ENCODE measurements at places on chromosomes 4 and X.

DNA sequence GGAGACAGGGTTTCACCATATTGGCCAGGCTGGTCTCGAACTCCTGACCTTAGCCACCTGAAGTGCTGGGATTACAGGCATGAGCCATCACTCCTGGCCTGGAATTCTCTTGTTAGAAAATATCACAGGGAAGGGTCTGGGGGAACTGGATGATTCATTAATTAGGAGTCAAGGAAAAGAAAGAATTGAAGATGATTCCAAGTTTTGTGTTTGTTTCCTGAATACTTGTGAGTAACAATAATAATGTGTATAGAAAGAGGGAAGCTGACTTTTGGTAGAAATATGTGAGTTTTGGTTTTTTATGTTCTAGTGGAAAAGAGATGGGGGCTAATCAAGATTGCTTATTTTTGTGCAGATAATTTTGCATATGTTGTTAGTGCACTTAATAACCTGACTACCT lies 77.3 kb upstream of the CLNK start:
- no peak for DNase-seq

DNA sequence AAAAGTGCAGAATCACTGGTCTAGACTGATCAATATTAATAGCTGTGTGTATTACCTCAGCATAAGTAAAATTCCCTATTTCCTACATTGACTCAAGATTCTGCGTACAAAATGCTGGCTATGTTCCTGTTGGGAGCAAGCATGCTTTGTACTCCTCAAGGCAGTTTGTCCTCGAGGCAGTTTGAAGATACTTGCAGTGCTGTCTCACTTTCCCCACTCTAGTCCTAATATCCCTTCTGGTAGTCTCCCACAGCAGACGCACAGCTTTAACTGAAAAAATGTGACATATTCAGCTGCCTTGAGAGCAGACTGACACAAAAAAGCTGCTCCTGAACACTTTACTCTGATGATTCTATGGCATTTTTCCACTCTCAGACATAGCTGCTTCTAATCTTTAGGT lies 12.9 kb upstream of the MAGEA10 start:
- DNase-seq, result no peak

DNA sequence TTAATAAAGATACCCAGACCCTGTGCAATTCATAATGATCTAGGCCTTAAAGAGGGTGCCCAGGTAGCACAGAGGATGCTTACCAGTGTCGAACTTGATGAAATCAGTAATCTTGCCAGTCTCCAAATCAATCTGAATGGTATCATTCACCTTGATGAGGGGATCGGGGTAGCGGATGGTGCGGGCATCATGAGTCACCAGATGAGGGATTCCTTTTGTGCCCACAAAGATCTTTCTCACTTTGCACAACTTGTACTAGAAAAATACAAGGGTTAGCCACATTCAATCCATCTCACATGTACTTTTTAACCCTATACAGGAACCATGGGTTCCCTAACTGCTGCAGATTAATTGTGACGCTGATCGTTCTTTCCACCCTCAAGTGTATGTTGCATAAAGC lies 3.3 kb downstream of the RPS4X start:
- no peak for DNase-seq

- DNase-seq, result no peak
Measured at GRCh38 chr4:21592970-21593670, 355.5 kb downstream of the KCNIP4 start.

- no peak for DNase-seq
Measured at GRCh38 chrX:82141942-82142341, 940.0 kb downstream of the SH3BGRL start.

GRCh38 chrX:7139202-7140081 lies 8.1 kb upstream of the STS start:
- no peak for DNase-seq

- peak; percentile 41 for DNase-seq
Measured at GRCh38 chr4:53861856-53862610, 202.4 kb downstream of the CHIC2 start.

DNA sequence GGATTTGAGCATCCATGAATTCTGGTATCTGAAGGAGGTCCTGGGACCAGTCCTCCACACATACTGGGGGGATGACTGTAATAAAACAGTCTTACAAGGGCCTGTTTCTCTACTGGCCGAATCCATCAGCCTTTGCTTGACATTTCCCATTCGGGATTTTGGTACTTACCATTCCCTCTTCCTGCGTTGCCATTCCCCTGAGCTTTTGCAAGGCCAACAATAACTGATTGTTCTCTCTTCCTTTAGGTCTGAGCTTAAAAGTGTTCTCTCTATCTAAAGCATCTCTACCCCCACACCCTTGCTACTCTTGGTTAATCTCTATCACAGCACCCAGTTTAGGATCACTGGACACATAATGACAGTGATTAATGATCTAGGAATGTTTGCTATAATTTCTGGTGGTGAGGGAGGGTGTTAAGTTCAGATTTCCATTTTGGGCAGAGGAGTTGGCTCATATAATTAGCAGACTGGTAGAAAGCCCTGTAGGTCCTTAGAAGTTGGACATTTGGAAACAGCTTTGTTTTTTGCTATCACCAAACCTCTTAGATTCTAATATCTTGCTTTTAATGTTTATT lies 29.4 kb downstream of the TMA16 start:
- DNase-seq, result no peak

- no peak for DNase-seq
Measured at GRCh38 chrX:150935467-150935866, 37.0 kb upstream of the CD99L2 start.

DNA sequence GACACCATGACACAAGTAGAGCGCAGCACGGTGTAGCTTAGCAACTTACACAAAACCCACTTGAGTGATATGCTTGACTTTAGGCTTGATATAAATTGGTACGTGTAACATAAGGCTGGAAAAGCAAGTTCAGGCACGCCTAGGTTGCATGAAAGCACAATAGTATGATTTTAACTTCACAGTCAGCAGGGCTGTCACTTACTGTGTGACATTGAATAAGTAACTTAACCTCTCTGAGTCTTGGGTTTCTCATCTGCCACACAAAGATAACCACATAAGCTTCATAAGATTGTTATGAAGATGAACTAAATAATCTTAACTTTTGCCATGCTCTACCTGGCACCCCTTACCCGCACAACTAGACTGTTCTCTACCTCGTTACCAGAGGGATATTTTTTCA lies 9.5 kb downstream of the SRD5A3 start:
- no peak for DNase-seq

DNA sequence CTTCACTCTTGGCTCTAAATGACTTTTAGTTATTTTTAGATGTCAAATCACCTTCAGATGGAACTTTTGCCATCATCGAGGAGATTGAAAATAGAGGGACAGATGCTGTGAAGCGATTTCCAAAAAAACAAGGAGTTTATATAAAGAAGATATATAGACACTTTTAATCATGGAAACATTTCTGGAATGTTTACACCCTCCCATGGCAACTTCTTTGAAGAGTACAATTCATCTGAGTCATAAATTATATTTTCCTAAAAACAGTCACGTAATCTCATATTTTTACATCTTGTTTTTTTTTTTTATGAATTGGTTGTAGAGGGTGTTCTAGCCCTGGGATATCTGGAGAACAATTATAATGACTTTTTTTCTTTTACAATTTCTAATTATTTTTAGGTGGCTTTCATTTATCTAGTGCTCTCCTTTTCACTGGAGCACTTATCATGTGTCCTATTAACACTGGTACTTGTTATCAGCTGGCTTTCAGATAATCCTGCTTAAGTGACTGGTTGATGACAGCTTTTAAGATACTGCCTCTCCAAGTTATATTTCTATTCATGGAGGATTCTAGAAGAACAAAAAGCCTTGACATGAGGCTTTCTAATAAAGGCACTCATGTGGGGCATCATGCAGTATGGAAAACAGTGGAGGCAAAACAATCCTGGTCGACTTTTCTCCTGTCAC lies 24.9 kb downstream of the PCDH7 start:
- no peak for DNase-seq

DNA sequence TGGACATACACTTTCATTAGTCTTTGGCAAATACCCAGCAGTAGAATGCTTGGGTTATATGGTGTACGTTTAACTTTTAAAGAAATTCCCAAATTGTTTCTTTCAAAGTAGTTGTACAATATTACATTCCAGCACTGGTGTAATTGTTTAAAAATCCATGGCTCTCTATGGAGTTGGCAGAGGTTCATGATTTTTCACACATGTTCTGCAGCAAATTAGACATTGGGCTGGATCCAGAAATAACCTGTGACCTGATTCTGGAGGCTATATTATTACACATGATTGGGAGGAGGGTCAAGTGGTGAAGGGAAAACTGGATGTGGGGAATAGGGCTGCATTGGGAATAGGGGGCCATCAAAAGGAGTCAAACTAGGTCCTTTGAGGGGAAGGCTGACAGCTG lies 41.9 kb downstream of the MAMLD1 start:
- DNase-seq, result no peak

DNA sequence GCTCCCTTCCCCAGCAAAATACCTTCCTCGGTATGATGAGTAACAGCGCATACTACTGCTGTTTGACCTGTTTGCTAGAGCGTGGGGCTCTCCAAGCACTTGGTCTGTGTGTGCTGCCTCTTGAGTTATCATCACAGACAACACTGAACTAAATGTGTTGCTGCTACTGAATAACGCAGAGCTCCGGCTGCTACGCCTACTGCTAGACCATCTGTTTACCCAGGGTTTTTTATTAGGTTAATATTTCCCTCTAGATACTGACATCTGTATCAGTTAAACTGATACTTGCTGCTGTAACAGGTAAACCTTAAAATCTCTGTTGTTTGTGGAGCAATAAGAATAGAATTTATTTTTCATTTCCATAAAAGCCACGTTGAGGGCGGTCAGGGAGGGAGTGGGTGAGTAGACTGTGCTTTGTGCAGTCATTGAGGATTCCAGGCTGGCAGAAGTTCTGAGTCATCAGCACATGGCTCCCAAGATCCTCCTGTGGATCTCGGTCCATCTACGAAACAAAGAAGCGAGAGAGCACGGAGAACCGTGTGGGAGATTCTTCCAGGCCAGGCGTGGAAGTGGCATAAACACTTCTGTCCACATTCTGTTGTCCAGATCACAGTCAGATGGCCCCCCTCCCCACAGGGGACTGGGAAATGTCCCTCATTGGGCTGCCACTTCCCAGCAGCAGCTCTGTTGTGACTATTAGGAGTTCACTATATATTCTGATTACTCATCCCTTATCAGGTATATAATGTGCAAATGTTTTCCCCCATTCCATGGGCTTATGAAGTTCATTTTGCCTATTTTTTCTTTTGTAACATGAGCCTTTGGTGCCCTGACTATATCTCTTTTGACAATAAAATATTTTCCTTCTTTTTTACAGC lies 14.1 kb downstream of the GRK4 start:
- DNase-seq, result no peak

GRCh38 chr4:124262211-124263179 lies 450.0 kb downstream of the ANKRD50 start:
- peak; percentile 58 for DNase-seq

GRCh38 chr4:145213245-145213644 lies 32.9 kb upstream of the OTUD4 start:
- no peak for DNase-seq

- DNase-seq, result no peak
Measured at GRCh38 chr4:124053872-124054538, 657.4 kb downstream of the SPRY1 start.

DNA sequence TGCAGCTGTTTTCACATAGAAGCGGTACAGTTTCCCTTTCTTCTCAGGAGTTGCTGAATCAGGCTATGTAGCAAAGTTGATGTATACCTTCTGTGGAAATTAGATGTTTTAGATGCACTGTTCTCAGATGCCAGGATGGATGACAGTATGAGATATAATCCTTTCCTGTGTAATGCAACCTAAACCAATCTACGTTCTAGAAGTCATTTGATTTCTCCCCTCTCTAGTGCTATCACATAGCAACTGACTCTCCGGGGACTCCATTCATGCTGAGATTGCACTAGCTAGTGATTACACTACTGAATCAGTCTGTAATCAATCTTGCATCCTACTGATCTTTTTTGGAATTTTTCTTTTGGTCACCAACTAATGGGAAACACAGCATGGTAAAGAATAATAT lies 1881.7 kb downstream of the PCDH7 start:
- no peak for DNase-seq

GRCh38 chrX:79130857-79131256 lies 13.6 kb upstream of the GPR174 start:
- DNase-seq, result no peak

DNA sequence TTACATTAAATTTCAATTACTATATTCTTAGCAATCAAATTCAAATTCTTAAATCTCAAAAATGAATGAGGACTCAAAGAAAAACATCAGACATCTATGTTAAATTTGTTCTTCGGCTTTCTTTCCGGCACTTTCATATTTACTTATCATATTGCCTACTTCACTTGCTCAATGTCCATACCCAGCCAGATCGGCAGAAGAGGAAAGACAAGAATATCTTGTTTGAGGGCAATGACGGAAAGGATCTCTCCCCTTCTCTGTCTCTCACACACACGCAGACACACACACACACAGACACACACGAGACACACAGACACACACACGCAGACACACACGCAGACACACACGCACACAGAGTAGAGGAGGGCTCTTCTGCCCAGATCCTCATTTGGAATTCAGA lies 13.2 kb upstream of the IRF2 start:
- DNase-seq, result no peak

DNA sequence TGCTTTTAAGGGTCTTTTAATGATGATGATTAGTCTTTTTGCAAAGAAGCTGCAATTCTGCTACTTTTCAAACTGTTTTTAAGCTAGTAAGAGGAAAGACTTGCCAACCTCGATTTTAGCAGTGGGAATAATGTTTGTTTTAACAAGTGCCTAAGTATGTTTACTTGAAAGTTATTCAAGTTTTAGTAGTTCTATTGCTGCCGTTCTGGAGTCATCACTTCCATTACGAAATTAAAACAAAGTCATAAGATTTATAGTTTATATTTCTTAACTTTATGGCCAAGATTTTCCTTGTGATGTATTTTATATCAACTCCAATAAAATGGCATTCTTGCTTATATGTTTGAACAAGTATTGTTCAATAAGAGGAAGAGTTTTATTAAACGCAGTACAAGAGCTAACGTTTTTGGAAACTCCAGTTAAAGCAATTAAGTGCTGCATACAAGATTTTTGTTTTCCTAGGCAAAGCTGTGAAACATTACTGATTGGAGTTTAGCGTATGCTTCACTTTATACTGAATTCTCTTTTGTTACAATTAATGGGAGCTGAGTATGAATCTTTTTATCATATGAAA lies 211.3 kb downstream of the TENM3 start:
- no peak for DNase-seq

GRCh38 chr4:35167385-35167784 lies 1076.9 kb downstream of the ARAP2 start:
- DNase-seq, result no peak

DNA sequence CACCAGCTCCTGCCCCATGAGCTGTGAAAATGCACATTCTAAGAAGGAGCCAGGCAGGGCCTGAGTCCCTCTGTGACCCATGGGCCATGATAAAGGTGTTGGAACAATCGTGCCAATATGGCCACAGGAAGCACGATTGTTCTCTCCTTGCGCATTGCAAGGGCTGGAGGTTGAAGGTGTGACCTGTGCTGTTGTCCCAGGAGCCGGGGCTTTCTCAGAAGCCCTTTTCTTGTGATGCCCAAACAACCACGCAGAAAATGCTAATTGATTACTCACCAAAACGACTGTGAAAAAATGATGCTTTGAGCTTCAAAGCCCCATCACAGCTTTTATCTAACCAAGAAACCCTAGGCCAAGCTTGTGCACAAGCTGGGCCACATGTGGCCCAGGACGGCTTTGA lies 33.8 kb downstream of the USP11 start:
- no peak for DNase-seq

GRCh38 chr4:26255989-26256388 lies 64.8 kb upstream of the RBPJ start:
- no peak for DNase-seq

GRCh38 chr4:38164346-38164745 lies 204.1 kb downstream of the PTTG2 start:
- no peak for DNase-seq

GRCh38 chrX:97234471-97235081 lies 350.9 kb downstream of the RPA4 start:
- no peak for DNase-seq
